GM13976 (cell line): ENCODE measurements at places on chromosomes 3 and 15.

GRCh38 chr3:167120828-167121227, 259.3 kb downstream of the ZBBX start:
- DNase-seq: no peak

- peak; percentile 34 for DNase-seq
These were observed 78.1 kb upstream of the RNF7 start for GRCh38 chr3:141659821-141660613.

DNA sequence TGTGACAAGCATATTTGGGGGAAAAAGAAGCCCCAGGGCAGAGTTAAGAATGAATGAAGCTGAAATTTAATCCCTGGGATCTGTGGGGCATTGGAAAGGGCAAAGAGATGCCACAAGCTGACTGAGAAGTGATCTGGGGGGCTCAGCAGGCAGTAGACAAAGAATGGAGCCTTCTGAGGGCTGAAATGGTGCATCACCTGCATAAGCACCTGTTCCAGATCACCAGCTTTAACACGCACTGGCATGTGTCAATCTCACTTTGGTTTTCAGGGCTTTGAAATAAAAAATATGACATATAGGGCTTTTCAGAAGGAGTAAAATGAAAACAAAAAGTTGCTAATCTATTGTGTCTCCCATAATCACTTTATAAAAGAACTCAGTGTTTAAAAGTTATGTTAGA, 210.8 kb upstream of the ARHGEF26 start:
- no peak for DNase-seq

DNA sequence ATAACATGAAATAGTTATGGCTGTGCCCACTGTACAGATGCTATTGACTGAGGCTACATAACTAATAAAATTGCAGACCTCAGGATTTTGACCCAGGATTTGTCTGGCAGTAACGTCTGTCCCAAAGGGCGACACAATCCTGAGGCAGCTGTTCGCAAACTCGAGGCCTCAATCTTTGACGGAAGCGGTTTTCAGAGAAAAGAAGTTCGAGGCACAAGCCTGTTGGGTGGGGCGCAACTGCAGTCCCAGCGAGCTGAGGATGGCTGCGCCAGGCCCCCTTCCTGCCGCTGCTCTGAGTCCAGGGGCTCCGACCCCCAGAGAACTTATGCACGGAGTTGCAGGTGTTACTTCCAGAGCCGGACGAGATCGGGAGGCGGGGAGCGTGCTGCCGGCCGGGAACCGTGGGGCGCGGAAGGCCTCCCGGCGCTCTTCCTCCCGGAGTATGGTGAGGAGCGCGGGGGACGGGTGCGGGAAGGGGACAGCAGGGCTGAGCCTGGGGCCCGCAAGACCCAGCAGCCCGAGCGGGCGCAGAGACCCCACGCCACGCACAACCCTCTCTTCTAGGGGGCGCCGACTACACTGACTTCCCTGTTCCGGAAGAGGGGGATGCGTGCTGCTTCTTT, at the start of gene PARP15:
Gene PARP15, plus strand, starts transcription at position 242 of the 623 bp plus-strand sequence. Its CDS starts 18 bp downstream, at position 260.
- peak; percentile 51 for DNase-seq

DNA sequence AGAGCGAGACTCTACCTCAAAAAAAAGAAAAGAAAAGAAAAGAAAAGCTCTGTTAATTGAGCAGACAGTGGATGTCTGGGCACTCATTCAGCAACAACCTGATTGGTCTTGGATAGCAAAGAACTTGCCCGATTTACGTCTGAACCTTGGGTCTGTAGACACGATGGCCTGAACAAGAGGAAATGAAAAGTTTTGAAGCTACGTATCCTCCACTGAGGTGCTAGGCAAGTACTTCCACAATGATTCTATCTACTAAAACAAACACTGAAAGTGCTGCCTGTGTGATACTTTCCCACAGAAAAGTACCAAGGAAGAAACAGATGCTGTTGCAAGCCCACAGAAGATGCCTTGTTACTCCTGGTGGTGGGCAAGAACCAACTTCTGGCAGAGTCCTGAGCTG, 21.8 kb upstream of the MUSTN1 start:
- no peak for DNase-seq

DNA sequence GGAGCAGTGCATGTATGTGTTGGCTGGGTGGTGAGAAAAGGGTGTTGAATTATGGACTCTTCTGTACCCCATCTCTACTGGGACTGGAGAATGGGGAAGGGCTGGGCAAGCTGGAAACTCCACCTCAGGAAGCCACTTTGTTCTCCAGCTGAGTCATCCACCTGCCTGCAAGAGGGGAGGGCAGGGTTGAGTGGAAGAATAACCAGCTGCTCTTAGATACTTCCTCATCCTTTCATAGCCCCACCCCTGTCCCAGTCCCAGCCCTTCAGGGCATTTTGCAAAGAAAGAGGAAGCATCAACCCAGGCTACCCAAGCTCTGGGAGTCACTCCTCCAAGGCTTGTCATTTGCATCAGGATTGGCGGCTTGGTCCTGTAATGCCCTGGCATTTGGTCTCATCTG, 33.1 kb downstream of the RAB11A start:
- DNase-seq: peak; percentile 55

- DNase-seq: peak; percentile 72
These were observed 11.4 kb downstream of the C15orf40 start for GRCh38 chr15:82999905-83000671.

GRCh38 chr15:64987136-64987535, 2.6 kb downstream of the SPG21 start:
- no peak for DNase-seq

DNA sequence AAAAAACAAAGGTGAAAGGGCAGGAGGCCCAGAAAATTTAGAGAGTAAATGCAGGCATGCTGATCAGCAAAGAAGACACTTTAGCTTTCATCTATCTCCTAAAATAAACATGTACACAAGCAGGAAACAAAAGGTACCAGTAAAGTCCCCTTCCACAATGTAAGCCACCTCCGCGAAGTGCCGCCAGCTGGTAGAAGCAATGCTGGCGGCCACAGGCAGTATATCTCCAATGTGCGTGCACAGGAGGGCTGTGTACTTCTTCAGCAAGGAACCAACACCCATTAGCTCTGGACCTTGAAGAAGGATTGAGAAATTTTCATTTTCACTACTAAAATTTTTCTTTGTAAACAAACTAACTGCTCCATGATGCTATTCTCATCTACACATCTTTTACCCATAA, 75.4 kb downstream of the HERC2 start:
- no peak for DNase-seq

- peak; percentile 81 for DNase-seq
These were observed 961 bp downstream of the HAPLN3 start for GRCh38 chr15:88894348-88894818.

DNA sequence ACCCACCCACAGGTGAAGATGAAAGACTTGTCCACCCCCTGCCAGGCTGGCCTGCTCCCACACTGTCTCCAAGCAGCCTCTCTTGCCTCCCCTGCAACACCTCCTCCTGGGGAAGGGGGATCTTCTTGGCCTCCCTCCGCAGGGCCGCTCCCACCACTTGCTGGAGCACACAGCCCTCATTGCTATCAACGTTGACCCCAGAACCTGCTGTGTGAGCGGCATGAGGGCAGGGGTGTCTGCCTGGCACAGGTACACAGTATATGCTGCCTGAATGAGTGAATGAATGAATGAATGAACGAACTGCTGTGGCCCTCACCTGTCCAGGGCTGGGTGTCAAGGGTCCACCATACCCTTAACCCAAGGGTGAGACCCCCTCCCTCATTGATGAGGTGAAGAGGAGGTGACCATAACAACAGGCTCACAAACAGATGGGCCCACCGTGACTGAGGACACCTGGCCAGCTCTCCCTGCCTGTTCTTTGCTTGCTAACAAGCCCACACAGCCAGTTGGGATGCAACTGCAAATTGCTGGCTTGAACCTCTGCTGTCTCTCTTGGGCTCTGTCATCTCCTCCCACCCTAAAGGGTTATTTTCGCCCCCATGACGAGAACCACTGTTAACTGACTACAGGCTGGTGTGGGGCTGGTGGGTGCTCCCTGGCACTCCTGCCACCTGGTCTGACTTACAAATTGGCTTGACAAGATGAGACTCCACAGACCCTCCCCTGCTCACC, 22.5 kb downstream of the SLC41A3 start:
- DNase-seq: no peak
